ENCODE measurements at places on chromosomes 6 and 20.

DNA sequence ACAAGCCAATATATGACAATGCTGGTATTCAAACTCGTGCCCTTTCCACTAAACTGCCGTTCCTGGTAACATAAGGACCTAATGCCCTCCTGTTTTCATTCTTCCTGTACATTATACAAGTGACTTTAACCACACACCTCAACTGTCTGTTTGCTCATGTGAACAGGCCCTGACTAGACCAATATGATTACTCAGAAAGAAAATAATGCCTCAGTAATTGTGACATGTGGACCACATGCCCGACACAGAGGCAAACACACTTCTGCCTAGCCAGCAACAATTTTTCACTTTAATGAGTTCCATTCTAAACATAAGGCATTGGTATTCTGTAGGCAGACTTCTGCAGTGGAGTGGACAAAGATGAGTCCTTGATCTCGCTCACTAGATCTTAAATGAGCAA, 30.0 kb downstream of the SLC22A16 start:
- no peak for DNase-seq

GRCh38 chr6:136920216-136920615, 1.9 kb upstream of the SLC35D3 start:
- no peak for DNase-seq

- no peak for DNase-seq
Measured at GRCh38 chr6:43622541-43622940, 6.5 kb downstream of the GTPBP2 start.

DNA sequence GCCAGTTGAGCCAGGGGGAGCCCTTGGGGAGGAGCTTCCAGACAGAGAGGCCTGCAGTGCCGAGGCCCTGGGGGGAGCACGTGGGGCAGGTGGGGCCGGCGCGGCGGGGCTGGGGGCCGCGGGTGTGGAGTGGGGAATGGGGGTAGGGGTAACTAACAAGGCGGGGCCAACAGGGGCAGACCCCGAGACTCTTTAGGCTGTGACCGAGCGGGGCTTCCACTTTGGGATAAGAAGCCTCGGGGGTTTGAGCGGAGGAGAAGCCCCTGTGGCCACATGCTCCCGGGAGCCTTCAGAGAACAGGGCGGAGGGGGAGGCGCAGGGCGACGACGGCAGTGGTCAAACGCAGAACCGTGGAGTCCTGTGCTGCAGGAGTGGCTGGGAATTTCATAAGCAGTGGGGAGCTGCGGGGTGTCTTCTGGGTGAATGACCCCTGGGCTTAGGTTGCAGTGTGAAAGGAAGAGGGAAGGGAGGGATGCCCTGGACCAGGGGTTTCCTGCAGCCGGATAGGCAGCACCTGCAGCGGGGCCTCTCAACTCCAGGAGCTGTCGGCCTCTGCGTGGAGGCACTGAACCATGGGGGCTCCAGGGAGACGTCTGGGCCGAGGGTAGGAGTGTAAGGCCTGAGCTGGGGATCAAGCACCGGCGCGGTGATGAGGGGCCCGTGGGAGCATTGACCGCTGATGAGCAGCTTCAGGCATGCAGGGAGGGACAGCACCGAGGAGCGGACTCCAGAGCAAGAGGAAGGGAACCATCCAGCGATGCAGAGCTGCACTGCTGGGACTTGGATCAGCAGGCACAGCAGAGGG, 121.0 kb downstream of the SYNDIG1 start:
- no peak for DNase-seq
